ENCODE measurements at places on chromosomes 1 and 21.

DNA sequence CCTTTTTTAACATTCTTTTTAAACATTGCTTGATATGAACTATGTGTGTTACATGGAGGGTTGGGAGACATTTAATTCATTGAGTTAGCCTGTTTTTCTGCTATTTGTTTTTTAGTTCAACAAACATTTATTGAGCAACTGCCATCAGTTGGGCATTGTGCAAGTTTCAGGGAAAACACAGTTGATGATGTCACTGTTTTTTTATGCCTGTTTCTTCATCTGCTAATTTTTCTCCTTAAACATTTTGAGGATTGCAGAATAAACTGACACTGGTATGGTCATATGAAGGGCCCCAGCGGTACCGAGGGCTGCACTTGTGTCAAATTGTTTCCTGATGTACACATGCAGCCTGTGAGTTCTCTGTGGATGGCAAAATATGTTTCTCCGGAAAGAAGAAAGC, 253.0 kb downstream of the FGGY start:
- no peak for DNase-seq

- DNase-seq: no peak
Observed at GRCh38 chr1:54652168-54652567, 10.6 kb downstream of the MROH7 start.

GRCh38 chr1:222346955-222347354, 200.9 kb downstream of the HHIPL2 start:
- no peak for DNase-seq

DNA sequence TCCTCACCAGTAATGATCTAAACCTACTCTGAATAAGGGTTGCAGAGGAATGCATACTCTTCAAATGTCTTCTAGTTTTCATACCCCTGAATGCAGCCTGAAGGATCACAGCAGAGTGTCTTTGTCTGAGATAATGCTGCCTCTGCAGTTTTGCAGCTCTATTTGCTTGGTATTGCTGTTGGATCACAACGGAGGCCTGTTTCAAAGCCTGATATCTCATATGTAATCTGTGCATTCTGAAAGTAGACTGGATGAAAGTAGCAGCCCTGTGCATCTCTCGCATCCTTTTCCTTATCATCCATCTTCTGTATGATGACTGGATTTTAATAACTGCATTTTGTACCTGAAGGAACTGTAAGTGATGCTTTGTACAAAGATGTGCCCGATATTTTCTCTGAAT, 34.9 kb upstream of the F13B start:
- DNase-seq: no peak

DNA sequence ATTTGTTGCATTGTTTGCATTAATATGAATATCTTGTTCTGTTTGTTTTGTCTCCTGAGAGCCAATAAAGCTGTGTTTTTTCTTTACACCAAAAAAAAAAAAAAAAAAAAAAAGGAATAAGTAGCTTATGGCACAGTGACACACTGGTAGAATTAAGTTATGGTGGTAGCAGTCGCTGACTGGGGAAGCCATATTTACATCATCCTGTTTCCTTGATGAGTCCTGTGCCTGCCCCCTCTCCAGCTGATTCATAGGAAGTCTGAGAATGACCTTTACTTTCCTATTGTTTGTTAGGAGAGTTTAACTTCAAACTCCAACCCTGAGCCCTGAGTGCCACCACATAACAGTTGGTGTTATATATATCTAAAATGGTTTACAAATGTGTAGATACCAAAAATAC, 62.2 kb downstream of the OBSCN start:
- DNase-seq: no peak

DNA sequence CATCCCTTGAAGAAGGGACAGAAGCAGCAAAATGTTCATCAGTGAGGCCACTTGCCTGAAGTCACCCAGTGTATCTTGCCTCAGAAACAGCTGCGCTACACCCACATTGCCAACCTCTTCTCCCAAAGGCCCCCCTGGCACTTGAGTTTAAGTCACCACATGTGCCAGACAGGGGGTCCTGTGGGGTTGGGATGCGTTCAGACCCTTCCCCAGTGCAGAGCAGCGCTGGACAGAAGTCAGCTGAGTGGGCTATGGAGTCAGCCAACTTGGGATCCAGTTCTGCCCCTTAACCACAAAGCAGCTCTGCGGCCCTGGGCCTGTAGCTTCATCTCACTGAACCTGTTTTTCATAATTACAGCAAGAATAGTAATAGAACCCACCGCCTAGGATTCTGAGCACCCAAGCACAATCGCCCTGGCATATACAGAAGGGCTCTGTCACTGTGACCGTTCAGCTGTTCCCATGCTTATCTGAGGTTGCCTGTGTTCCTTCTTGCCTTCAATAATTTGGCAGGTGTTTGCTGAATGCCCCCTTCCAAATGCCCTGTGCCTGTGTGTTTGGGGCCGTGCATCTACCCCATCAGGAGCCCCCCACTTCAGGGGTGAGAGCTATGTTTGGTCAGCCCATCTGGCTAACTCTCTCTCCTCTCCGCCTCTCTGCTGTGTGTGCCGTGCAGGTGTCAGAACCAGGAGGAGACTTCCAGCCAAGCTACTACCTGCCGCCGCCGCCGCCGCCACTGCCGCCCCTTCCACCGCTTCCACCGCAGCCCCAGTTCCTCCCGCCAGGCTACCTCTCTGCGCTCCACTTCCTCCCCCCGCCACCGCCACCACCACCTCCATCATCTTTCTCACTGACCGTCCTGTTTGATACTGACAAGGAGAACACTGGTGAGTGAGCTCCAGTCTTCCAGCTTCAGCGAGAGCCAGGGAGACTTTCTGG, 5.0 kb downstream of the DMRTB1 start:
- peak; percentile 43 for DNase-seq

DNA sequence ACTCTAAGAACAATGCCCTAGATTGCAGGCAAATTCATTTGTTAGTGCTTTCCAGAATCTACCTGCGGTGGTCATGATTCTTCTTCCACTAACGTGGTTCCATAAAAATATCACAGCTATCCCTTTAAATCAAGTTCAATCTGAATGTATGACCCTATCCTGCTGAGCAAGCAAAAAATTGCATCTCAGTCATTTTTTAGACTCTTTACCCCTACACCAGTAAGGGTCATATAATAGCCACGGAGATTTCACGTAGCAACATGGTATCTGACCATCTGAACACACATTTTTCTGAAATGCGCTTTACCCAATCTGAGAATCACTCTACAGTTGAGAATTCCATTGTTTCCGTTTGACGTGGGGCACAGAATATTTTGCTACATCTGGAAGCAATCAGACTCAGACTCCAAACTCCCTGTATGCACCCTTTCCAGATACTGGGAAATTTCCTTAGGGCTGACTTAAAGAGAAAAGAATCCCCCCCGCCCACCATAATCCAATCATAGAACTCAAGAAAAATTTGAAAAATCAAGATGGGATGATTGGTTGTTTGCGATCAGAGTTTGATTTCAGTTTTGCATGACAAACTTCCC, 699.2 kb upstream of the ZP4 start:
- no peak for DNase-seq

GRCh38 chr1:182602935-182603645, 1.1 kb downstream of the RGS16 start:
- no peak for DNase-seq

DNA sequence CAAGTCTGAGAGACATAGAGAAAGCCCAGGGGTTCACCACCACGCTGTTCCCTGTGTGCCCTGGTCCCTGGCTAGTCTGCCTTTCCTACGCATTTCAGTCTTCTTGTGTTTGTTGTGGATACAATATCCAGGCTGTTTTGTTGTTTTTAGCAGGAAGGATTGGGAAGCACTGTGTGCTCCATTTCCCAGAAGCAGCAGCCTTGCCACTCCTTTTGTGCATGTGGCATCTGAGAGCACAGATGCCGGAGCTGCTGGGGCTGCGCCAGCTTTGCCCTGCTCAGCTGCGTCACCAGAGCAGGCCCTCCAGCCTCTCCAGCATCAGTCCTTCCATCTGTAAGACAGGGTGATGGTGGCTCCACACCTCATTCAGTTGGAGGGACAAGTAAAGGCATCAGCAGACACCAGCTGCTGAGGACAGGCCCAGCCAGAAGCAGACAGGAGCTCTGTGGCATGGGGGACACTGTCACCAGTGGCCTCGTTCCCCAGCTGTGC, 94.4 kb upstream of the COL6A1 start:
- no peak for DNase-seq

DNA sequence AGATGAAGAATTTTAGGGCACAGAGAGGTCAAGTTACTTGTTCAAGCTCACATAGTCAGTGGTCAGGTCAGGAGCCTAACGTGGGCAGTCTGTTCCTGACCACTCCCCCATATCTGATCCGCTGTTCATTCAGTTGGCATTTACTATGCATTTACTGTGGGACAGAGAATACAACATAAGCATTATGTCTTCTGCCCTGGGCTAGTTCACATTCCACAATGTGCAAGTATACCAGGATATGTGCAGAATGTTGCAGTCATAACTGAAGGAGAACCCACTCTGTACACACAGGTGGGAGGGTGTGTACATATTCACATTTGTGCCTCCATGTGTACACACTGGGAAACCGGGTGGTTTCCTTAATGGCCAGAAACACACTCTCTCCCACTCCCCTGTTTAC, 309.6 kb downstream of the PRDM2 start:
- DNase-seq: no peak

DNA sequence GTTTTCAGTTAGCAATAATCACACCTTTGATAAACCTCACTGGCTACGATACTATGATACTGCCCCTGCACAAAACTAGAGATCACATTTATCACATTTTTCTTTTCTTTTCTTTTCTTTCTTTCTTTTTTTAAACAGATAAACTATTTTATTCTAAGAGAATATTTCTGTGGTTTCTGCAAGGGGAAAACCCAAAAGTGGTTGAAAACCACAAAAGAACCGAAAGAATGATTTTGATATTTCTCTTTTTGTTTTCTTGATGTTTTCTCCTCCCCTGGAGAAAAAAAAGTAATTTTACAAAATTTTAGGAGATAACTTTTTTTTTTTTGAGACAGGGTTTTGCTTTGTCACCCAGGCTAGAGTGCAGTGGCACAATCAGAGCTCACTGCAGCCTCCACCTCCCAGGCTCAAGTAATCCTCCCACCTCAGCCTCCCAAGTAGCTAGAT, 18.4 kb upstream of the FRRS1 start:
- no peak for DNase-seq

DNA sequence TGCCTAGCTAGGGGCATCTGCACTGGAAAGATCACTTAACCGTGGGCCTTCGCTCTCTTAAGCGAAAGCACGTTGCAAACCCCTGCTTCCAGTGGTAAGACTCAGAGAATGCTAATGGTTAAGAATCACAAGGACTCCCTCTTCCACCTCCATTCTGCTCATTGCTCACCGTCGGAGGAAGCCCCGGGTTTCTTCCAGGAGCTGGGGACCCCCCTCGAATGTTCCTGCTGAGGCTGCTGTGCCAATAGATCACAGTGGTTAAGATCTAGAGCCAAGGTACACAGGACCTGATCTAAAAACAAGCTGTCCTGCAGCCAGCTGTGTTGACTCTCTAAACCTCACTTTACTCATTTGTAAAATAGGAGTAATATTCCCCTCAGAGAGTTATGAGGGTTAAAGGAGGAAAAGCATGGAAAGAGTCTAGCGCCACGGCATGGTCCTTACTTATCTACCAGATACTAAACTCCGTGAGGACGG, 765 bp downstream of the VAMP3 start:
- DNase-seq: no peak

GRCh38 chr1:37068260-37068659, 33.9 kb upstream of the GRIK3 start:
- DNase-seq: no peak

- no peak for DNase-seq
Observed at GRCh38 chr1:943545-944340, 15.3 kb downstream of the NOC2L start.

GRCh38 chr1:188489336-188490112, 1660.8 kb downstream of the PLA2G4A start:
- DNase-seq: no peak

DNA sequence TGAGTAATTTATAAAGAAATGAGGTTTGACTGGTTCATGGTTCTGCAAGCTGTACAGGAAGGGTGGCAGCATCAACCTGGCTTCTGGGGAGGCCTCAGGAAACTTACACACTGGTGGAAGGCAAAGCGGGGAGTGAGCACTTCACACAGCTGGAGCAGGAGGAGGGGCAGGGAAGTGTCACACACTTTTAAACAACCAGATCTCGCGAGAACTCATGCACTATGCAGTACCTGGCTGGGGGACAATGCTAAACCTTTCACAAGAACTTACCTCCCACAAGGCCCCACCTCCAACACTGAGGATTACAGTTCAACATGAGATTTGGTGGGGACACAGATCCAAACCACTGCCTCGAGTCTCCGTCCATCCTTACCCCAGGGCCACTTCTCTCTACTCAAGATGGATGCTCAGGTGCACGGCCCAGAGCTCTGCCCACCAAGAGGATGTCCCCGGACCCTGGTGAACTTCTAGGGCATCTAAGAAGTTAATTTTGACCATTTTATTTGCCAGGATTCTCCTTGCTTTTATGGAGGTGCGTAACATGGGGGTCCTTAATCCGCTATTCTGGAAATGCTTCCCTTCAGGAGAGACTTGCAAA, 22.7 kb upstream of the ACTRT2 start:
- DNase-seq: no peak

DNA sequence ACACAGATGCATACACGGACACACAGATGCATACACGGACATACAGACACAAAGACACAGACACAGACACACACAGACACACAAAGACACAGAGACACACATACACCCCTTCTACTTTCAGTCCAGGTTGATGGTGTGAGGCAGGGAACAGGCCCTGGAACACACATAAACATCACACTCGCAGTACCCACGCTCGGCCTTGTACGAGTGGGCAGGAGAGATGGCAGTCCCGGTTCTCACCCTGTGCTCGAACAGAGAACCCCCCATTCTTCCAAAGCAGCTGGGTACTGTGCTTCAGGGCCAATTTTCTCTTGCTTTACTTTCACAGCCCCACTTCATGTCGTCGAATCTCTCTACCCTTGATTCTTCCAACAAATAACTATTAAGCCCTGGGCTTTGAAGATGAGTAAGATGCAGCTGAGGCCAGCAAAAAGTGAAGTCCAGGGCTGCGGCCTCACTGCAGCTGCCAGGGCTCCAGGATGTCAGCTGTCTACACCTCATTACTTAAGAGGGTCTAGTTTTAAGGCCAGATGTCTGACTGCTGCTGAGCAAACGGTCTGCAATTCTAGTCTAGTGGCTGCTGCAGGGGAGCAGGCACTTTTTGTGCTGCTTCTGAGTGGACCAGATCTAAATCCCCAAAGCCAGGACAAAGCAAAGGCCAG, 90.1 kb downstream of the PGBD5 start:
- no peak for DNase-seq

DNA sequence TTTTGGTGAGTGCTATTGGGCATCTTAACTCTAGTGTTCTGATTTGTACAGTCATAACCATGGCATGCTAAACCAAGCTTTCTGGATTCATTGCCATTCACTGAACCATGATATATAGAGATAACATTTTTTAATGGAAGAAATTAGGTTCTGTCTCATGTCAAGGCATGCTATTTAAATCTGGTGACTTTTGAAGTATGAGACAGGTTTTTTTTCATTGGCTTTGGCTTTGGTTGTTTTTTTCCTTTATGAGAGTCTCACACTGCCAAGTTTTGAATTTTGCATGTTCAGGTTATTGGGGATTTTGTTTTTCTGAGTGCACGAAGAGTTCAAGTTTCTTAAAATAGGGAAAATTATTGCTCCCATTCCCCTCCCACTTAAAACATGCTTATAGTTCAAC, 141.3 kb upstream of the ADAMTS5 start:
- DNase-seq: no peak
